IPS-NIHi11 (cell line): ENCODE measurements at places on chromosomes 13 and 19.

- DNase-seq: no peak
Measured at GRCh38 chr13:100356426-100356825, 232.2 kb downstream of the GGACT start.

DNA sequence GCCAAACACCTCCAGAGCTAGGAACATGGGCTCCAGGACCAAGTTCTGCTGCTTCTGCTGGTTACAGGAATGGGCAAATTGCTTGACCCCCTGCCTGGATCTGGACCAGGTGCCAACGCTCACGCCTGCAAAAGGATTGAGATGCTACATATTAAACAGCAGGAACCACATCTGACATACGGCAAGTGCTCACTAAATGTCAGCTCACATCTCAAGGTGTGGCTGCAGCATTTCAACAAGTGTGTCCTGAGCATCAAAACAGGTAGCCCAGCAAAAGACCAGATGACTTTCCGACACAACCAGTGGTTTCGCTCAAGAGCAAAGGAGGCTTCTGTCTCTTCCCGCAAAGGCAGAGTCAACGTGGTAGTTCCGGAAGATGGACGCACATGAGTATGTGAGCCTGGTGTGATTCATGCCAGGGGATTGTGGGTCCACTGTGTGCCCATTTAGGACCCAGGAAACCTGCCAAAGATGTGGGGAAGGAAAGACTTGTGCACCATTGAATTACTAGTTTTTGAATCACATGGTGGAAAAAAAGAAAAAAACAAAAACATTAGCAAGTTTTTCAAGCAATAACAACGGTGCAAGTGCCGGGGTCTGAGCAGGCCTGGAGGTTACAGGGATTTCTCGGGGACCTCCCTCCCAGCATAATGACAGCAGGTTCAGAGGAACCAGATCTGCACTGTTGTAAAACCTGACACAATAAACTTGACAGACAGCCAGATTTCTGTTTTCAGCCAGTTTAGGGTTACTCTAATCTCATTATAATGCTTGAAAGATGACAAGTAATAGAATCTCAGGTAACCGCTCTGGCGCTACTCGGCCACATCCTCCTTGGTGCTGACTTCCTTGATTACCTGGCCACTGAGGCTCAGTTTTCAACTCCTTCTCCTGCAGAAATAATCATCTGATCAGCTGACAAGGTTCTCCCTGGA is 77.9 kb downstream of the SOX1 start:
- no peak for DNase-seq

DNA sequence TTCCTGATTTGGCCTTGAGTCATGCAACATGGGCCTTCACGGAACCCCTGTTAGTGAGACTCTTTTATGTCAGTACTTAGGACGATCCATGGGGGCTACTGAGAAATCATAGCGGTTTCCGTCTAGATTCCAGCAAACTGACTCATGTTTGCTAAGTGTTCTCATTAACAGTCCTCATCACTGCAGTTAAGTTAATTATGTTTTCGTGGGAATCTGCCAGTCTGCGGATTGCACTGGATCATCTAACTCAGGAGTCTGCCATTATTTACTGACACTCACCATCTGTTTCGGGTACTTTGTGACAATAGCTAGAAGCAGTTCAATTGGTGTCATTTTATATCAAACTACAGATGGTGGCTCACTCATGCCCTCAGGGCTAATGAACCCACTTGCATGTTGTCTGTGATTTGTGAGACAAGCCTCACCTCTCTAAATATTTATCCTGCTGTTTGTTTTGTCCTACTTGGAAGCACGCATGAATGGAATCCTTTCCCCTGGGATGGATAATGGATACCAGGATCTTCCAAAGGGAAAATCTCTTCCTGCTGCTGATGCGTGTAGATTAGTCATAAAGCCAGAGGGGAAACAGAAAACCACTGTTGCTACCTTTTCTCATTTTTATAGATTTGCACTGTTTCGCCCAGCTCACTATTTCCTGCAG is 61.8 kb downstream of the RAB20 start:
- DNase-seq: no peak

GRCh38 chr19:15109768-15110417 is 2.7 kb downstream of the SYDE1 start:
- no peak for DNase-seq

DNA sequence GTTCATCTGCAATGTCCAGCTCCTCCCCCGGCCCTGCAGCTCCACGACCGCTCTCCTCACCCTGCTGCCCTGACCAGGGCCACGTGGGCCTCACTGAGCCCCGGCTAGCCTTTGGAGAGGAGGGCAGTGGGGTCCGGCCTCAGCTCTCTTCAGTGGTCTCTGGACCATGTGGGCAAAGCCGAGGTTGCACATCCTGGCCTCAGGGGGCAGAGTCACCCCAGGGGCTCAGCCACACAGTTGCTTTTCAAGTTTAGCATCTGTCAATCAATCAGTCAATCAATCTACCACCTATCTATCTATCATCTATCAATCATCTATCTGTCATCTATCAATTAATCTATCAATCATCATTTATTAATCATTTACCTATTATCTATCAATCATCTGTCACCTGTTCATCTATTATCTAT is 3.0 kb upstream of the DIRAS1 start:
- peak; percentile 22 for DNase-seq

DNA sequence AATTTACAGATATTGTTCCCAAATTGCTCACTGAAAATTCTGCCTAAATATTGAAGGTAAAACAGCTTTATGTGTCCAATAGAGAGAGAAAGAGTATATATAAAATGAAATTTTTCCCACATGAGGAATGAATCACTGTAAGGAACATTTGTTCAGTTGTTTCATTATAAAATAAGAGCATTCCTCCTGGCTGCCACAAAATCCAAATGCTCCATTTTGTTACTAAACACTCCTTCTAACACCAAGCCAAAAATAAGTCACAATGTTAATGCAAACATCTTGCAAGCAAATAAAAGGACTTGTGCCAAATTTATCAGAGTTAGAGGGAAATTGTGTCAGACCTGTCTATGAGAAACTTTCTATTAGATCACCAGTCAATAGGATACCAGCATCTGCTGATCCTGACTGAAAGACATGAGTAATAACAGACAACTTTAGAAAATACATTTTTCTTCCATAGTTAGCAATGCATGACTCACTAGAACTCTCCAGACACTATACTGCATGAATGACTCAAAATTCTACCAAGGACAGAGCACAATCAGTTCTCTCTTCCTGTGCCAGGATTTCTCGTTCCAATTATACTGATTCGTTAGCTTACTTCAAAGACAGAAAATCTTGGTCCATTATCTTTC is 83.5 kb upstream of the FNDC3A start:
- DNase-seq: no peak

DNA sequence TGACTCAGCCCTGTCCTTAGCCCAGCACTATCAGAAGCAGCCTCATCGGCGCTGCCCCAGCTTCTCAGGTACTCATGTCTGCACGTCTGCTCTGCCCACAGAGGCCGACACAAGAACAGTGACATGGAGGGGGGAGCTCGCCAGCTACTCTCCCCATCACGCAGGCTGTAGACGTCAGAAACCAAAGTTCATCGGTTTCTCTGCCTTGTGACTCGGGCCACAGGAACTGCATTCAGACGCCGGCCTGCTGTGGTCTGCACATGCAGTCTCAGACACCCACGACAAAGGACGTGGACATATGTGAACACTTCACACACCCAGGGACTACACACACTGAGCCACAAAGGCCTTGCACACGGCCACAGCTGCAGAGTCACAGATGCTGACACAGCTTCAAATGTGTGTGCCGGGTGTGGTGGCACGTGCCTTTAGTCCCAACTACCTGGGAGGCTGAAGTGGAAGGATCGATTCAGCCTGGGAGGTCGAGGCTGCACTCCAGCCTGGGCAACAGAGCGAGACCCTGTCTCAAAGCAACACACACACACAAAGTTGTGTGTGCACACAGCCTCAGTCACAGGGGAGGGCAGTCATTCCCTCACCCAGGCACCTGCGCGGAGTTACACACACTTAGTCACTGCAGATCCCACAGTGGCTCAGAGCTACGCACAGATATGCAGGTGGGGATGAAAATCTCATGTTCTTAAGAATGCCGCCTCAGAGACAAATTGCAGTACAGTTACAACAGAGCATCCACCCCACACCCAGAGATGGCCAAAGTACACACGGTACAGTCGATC is 4.9 kb upstream of the ZFP36 start:
- no peak for DNase-seq

DNA sequence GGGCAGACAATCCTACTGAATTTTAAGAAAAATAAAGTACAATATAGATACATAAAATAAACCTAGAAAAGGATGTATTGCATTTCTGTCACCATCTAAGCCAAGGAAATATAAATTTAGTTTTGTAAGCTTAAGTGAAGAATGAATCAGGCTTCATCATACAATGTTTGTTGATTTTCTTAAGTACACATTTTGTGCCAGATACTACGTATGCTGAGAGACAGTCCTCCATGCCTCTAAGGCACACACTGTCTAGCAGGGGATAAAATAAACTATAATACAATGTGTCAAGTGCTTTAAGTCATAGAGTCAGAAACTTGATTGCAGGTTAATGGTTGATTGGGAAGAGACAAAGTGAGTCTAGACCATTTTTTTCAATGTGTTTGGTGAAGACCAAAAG is 465.7 kb downstream of the TBC1D4 start:
- DNase-seq: no peak

- DNase-seq: peak; percentile 62
Measured at GRCh38 chr19:47445937-47446402, 25.7 kb downstream of the SLC8A2 start.

- DNase-seq: no peak
Measured at GRCh38 chr19:49255674-49256073, 69.3 kb downstream of the SLC6A16 start.

DNA sequence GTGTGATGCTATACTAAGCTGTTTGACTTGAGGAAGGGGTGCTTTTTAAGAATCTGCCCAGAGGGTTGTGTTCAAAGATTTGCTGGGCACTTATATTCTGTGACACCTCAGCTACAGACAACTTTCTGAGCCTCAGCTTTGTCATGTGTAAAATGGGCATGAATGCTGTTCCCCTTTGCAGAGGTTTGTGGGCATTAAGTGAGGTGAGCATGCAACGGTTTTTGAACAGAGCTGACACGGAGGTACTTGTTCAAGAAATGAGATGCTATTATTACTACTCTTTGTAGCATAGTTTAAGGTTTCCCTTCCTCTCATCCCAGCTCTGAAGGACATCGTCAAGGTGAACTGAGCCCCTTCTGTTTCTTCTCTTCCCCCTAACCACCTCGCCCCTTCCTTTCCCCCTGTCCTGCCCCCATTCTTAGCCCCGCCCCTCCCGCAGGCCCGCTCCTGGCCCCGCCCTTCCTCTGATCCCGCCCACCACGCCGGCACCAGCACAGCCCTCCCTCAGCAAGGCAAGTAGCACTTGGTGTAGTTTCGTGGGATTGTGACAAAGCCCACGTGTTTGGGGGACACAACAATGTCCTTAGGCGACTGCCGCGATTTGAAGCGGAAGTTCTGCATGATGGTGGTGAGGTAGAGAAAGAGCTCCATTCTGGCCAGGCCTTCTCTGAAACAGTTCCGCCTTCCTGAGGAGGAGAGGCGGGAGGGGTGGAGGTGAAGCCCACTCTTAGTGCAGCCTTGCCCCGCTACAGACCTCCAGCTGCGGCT is 26.1 kb upstream of the CYP2A7 start:
- peak; percentile 91 for DNase-seq

DNA sequence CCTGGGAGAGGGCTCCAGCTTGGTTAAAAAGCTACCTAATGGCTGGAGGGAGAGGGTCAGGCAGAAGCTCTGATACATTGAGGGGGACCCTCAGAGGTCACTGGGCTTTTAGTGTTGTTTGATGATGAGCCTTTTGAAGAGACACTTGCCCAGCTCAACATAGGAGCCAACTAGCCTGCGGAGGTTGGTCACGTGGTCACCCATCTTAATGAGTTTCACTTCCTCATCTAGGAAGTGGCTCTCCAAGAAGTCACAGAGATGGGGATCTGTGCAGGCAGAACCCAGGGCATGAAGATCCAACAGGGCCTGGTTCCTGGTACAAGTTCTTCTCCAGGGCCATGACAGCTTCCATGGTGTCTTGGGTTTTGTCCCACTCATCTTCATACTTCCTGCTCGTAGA is 33.4 kb downstream of the IPO5 start:
- DNase-seq: no peak

GRCh38 chr19:7680606-7681339 is at the start of gene TRAPPC5:
TRAPPC5 (plus strand) TSS chr19:7680833; CDS start chr19:7682254, 1,421 bp downstream.
- DNase-seq: peak; percentile 96

DNA sequence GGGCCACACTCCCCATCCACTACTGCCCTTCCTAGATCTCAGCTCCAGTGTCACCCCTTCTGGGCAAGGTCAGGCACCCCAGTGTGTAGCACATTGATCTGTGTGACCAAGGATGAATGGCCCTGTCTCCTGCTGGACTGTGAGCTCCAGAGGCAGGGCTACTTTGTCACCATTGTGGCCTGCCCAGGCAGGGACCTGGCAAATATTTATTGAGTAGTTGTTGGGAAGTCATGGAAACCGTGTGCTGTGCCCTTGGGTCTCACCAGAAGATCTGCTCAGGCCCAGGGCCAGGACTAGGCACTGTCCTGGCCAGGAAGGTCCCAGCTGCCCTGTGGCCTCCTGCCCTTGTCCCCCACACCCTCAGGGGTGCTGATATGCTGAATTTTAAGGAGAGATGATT is 10.5 kb downstream of the NACC1 start:
- no peak for DNase-seq

GRCh38 chr19:50729894-50730293 is 6.7 kb downstream of the CLEC11A start:
- DNase-seq: no peak

DNA sequence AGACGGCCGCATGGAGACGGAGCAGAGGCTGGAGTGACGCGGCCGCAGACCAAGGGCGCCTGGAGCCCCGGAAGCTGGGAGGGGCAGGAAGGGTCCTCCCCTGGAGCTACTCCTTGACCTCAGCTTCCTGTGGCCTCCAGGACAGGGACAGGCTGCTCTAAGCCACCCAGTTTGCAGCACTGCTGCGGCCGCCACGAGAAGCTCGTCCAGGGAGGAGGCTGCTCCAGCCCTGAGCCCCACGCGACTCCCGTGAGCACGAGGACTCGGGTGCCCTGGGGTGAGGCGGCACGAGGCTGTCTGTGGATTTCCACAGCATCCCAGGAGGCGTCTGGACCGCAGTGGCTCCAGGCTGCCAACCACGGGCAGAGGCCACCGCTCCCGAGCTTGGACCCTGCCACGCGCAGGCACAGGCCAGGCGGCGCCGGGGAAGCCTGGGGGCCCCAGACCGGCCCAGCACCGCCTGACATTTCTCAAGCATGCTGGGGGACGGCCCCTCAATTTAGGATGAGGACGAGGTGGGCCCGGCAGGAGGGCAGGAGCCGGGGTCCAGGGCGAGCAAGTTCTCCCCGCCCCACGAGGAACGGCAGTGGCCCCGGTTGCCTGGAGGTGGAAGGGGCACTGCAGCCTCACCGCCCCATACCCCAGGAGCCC is 10.7 kb downstream of the SBNO2 start:
- peak; percentile 14 for DNase-seq
